ENCODE measurements at places on chromosomes 11 and 22.

GRCh38 chr11:92941676-92942571, 27.5 kb upstream of the MTNR1B start:
- DNase-seq: peak; percentile 18
- no peaks in the 10 kb centered on the region for H3K4me1 ChIP-seq
- no peaks in the 10 kb centered on the region for H3K36me3 ChIP-seq
- no peak overlapping the region for H3K27ac ChIP-seq
- H3K27me3 ChIP-seq: peaks cover 9% of the 10 kb centered on the region

DNA sequence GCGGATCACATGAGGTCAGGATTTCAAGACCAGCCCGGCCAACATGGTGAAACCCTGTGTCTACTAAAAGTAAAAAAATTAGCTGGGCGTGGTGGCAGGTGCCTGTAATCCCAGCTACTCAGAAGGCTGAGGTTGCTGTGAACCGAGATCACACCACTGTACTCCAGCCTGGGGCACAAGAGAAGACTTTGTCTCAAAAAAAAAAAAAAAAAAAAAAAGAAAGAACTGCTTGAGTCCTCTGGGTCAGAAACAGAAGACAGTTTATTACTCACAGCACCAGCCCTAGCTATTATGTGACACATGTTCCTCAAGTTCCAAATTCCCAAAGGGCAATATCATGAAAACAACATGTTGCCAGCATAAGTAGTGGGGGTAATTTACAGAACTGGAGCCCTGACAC, 1014.1 kb upstream of the RAG2 start:
- H3K36me3 ChIP-seq: no peaks in the 10 kb centered on the region
- DNase-seq: no peak

DNA sequence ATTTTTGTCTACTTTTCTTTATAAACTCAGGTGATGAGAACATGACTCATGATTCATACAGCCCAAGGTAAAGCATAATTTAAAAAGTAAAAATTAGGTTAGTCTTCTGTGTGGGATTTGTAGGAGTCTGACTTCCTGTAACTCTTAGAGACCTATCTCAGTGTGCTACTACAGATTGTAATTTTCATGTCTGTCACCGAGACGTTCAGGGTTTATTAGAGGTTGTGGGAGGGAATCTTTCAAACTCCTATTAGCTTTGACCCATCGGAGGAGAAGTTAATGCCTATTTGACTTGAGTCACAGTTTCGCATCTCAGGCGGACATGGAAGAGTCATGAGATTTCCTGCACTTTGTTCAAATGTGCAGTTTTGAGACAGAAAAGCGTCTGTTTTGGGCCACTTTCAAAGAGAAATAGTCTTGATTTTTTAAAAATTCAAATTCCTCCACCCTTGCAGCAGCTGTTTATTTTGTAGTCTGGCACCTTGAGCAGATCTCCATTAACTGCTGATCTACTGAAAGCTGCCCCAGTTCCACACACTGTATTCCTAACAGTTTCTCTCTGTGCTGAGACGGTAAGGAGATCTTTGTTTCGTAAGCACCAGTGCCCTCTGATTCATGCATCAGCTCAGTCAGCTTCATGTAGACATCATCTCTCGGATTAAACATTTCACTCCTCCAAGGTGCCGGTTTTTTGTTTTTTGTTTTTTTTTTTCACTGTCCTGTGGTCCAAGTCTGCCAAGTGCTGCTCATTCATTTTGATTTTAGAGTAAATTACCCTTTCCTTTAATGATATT, 24.3 kb downstream of the ALKBH3 start:
- no peak overlapping the region for H3K4me3 ChIP-seq
- no peak for DNase-seq
- H3K27me3 ChIP-seq: no peaks in the 10 kb centered on the region
- H3K36me3 ChIP-seq: peaks cover 43% of the 10 kb centered on the region
- no peak overlapping the region for H3K27ac ChIP-seq

DNA sequence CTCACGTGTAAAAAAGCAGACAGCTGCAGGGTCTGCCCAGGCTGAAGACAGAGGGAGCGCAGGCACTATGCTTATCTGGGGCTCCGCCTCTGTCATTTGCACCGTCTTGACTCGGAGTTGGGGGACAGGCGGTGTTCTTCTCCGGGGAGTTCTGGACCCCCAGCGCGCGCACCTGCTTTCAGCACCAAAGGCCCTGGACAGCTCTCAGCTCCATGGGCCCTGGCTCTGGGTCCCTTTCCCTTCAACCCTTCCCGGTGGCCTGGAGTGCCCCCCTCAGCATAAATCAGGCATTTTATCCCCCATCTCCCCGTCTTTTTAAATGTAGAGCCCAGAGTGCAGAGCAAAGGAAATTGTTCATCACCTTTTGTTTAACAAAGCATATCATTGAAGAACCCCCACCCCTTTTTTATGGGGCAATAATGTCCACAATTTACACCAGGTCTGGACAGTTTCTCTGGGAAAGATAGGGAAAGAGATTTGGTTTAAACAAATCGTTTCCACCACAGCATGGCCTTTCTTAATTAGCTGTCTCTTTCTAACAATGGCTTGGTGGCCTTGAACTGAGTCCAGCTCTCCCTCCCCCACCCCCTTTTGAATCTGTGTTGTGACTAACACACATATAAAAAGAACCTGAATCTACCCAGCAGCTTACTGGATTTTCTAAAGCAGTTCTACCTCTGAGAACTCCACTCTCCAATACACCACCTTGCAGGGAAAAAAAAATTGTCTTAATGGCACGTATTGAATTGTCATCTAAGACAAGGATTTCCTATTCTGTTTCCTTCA, 1.7 kb downstream of the SEZ6L start:
- H3K36me3 ChIP-seq: no peaks in the 10 kb centered on the region
- no peak overlapping the region for H3K4me3 ChIP-seq
- no peak overlapping the region for H3K27ac ChIP-seq
- no peaks in the 10 kb centered on the region for H3K4me1 ChIP-seq
- peak; percentile 13 for DNase-seq

- H3K4me1 ChIP-seq: peaks cover 1% of the 10 kb centered on the region
- H3K27ac ChIP-seq: no peak overlapping the region
- H3K4me3 ChIP-seq: no peak overlapping the region
- H3K36me3 ChIP-seq: no peaks in the 10 kb centered on the region
Observed at GRCh38 chr22:35051791-35052190, 14.2 kb upstream of the ISX start.

Data from activated CD4-positive, alpha-beta memory T cell treated with anti-CD3 and anti-CD28 coated beads for 36 hours (primary cell).